ENCODE measurements at places on chromosomes 13 and 19.

DNA sequence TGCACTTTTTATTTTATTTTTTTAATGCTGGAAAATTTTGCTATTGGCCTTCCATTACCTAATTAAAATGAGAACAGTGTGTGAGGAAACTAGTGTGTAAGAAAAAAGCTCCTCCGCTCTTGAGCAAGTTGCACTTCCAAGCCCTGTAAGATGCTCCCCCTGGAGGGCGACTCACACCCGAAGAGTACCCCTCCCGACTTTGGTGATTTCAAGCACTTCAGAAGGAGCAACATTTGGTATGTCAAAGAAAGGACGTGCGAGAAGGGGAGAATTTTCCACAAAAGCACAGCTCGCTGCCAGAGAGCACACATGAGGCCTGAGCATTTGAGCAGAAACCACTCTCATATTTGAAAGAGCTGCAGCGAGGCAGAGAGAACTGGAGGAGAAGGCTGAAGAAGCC is 504.4 kb downstream of the FGF9 start:
- DNase-seq = no peak

DNA sequence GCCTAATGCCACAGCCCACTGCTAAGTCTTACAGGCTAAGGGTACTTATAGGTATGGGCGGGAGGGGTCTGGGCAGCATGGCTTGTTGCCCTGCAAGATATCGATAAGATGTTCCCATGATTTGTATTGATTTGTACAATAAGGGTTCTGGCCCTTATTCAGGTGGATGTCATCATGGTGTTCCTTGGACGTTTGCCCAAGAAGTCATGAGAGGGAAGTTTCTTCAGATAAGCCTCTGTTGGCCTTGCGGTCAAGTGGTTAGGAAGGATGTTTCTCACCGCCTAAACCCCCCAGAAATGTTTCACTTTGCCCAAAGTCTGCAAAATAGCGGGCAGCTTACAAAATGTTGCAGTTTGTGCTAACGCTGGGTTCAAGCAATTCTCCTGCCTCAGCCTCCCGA is 7.3 kb downstream of the PARP4 start:
- DNase-seq = no peak

DNA sequence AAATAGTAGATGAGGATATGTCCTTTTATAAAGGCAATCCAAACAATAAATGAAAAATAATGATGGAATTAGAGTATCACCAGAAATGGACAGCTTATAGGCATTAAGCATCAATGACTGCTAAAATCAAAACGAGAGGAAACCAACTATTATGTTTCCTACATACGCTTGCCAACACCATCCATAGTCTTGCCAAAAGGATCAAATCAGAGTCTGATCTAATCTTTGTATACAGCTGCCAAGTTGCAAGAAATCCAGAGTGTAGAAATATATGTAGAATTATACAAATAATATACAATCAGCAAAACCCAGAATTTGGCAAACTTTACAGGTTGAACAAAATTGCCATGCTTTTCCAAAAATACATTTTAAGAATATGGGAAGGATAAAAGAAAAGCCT is 1661.6 kb downstream of the SLITRK1 start:
- DNase-seq = no peak

DNA sequence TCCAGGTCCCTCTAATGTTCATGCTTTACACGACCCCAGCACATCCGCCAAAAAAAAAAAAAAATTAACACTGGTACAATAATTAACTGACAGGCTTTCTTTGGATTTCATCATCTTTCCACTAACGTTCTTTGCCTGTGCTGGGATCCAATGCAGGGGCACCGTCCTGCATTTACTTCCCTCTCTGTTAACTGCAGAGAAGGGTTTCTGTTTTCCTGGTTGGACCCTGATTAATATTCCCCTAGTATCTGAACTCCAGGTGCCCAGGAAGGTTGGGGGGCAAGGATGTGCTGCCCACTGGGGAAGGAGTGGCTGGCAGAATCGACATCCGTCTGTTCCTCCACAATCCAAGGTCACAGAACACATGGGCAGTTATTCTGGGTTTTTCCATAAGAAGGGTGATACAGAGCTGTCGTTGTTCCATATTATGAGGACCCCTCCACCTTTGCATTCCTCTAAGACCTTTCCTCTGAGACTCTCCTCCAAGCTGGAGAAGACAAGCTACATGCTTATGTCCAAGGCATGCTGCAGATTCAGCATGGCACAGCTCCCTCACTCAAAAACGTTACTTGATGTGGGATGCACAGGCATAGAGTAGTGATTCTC is 4.5 kb upstream of the LAIR1 start:
- DNase-seq = no peak

DNA sequence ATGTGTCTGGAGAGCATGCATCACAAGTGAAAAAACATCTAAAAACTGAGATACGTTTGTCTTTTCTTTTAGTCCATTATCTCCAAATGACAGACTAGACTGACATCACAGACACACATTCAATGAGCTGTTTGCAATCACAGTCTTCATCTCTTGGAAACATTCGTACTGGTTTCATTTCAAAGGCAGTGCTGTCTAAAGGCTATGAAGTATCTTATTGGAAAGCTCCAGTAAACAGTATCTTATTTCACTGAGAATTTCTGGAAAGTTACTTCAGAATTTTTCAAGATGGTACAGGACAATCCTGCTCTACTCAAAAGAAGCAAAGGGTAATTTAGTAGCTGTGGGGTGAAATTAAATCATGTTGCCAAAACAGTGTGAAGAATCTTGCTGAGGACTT is 53.5 kb upstream of the TNFRSF19 start:
- DNase-seq = no peak

- no peak for DNase-seq
Observed at GRCh38 chr13:113852536-113853517, 11.0 kb downstream of the GAS6 start.

DNA sequence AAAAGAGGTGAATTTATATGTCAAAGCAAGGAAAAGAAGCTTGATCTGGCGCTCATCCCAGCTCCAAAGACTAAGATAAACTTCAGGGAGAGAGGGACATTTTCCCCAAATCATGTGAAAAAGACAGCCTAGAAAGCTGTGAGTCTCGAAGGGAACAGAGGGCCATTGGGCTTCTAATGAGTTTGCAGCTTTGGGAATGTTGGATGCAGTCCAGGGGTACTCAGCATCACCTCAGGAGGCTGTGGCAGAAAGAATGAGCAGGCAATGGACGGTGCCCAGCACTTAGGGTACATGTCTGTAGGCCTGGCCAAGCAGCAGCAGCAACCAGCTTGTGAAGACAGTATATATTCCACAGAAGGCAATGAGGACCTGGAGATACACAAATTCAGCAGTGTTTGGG is 25.7 kb upstream of the WASF3 start:
- no peak for DNase-seq

GRCh38 chr13:102555914-102556553 is 40.8 kb upstream of the TPP2 start:
- DNase-seq = no peak

- DNase-seq = no peak
Observed at GRCh38 chr19:40358773-40359172, 10.3 kb downstream of the PLD3 start.

- DNase-seq = no peak
Observed at GRCh38 chr19:35031072-35031881, 1.0 kb downstream of the SCN1B start.
